ENCODE measurements at places on chromosomes 13 and 19.

GRCh38 chr19:11574689-11575088, 2.8 kb downstream of the ACP5 start:
- DNase-seq, result no peak

GRCh38 chr13:46962281-46962941, 65.6 kb upstream of the HTR2A start:
- DNase-seq, result no peak

GRCh38 chr13:24081387-24081786, 79.1 kb upstream of the SPATA13 start:
- no peak for DNase-seq

- peak; percentile 39 for DNase-seq
Observed at GRCh38 chr13:94548821-94549231, 47.1 kb downstream of the TGDS start.

DNA sequence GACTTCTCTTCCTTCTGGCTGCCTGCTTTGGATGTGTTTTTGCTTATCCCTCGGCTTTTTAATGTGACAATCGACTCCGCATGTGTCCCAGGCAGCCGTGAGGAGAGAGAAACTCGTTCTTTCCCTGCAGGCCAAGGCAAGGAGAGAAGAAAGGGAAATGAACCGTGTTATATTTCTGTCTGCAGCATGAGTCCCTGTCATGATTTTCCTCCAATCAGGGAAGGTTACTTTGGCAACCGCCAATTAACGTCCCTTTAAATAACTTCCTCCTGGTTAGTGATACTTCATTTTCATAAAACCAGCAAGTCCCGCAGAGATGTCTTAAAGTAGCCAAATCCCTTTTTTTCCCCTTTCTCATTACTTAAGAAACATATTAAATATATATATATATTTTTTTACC, 42.6 kb downstream of the RFC3 start:
- DNase-seq, result no peak

GRCh38 chr13:22468824-22469223, 712.0 kb upstream of the SGCG start:
- no peak for DNase-seq
